Omental fat pad (tissue), 4 donors: ENCODE measurements at places on chromosomes 7 and 10. TPM values are rescaled to one million over a fixed set of nuclear protein-coding genes. Genes with fewer than 3 reads are reported as not detected.
A peak's percentile ranks its signal among the peaks of the same experiment; 100 is the strongest.

- DNase-seq, result no peak
These were observed 432.6 kb downstream of the SDK1 start for GRCh38 chr7:3733541-3734140.

GRCh38 chr7:100679129-100679926 is 5.8 kb downstream of the GNB2 start:
- no peak for DNase-seq

GRCh38 chr7:152462995-152463708 is 27.3 kb upstream of the KMT2C start:
- DNase-seq, result peak; percentile 23

GRCh38 chr7:77316219-77316978 is 99.8 kb downstream of the GSAP start:
- no peak for DNase-seq

DNA sequence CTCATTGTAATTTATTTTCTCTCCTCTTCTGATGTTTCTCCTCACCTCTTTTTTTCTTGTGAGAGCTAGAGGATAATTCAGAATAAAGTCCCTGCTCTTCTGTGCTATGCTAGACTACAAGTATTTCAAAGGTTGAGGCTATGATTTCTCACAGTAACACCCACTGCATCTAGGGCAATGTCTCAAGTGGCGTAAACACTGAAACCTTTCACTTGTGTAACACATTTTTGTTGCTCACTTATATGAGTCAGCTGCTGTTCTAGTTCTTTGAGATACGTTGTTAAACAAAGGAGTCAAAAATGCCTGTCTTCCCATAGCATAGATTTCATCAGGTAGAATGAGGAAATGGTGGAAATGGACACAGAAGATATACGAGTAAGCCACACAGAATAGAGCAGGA is 305.1 kb upstream of the PITRM1 start:
- DNase-seq, result no peak

- DNase-seq, result no peak
These were observed 252.4 kb upstream of the SEMA3A start for GRCh38 chr7:84446991-84447480.

- no peak for DNase-seq
These were observed 95.2 kb downstream of the PRPF18 start for GRCh38 chr10:13681960-13682359.

The PILRA gene
- 36.9 TPM for total RNA-seq

The ADRB1 gene
- total RNA-seq, result 4.9 TPM

The C7orf33 gene
- total RNA-seq, result not detected
